ENCODE measurements at places on chromosomes 5 and 9.

DNA sequence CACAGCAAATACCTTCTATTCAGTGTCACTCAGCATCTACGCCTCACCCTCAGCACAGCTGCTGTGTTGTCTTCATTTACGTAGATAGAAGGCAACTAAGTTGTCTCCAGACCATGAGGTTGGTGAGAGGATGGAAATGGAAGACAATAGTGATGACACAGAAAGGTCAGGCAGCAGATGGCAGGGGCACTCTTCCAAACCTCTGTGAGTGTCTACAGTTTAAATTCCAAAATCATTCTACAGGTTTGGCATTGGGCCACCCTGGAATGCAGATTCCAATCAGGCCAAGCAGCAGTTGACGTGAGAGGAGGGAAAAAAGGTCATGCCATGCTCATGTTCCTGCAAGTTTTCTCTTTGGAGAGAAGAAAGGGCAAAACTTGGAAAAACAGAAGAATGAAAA, 68.7 kb upstream of the ADAMTSL1 start:
- DNase-seq, result peak; percentile 8

- DNase-seq, result peak; percentile 27
Observed at GRCh38 chr5:91296674-91297143, 86.4 kb downstream of the ARRDC3 start.

DNA sequence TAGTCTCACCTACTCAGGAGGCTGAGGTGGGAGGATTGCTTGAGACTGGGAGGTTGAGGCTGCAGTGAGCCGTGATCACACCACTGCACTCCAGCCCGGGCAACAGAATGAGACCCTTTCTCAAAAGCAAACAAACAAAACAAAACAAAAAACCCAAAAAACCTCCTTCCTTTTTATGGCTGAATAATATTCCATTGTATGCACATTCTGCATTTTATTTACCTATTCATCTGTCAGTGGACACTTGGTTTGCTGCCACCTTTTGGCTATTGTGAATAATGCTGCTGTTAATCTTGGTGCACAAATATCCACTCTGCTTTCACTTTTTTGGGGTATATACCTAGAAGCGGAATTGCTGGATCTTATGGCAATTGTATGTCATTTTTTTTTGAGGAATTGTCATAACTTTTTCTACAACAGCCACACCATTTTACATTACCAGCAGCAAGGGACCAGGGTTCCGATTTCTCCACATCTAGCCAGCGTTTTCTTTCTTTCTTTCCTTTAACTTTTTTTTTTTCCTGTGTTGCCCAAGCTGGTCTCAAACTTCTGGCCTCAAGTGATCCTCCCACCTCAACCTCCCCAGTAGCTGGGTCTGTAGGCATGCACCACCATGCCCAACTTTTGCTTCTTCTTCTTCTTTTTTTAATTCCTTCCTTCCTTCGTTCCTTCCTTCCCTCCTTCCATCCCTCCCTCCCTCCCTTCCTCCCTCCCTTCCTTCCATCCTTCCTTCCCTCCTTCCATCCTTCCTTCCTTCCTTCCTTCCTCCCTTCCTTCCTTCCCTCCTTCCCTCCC, 30.6 kb downstream of the NKX2-5 start:
- peak; percentile 58 for DNase-seq

- DNase-seq, result no peak
Observed at GRCh38 chr5:65647941-65648340, 23.1 kb downstream of the SHLD3 start.

GRCh38 chr9:106468431-106468830, 394.5 kb upstream of the ZNF462 start:
- no peak for DNase-seq

Measured in ELR (cell line).